Smooth muscle cell of the coronary artery (primary cell): ENCODE measurements at places on chromosomes 7 and 10. TPM values are rescaled to one million over a fixed set of nuclear protein-coding genes. Genes with fewer than 3 reads are reported as not detected.

NUTM2A gene
- total RNA-seq, result 0.12 and 0.15 TPM in 2 replicates

ARMC3 gene
- total RNA-seq, result not detected in 2 replicates

MRPS17 gene
- 6.7 and 15.7 TPM in 2 replicates for total RNA-seq

CFTR gene
- not detected in 2 replicates for total RNA-seq

PCBD1 gene
- total RNA-seq, result 30.6 and 34.3 TPM in 2 replicates

SRRM3 gene
- 0.23 and 0.53 TPM in 2 replicates for total RNA-seq

PITX3 gene
- total RNA-seq, result 0.38 TPM in 1 of 2 replicates, not detected in the other

CPA4 gene
- 52.9 and 72.7 TPM in 2 replicates for total RNA-seq

TMEM213 gene
- not detected in 2 replicates for total RNA-seq

PTPN20 gene
- total RNA-seq, result 0.47 and 2.8 TPM in 2 replicates

SH2D4B gene
- not detected in 2 replicates for total RNA-seq

SLC13A1 gene
- not detected in 2 replicates for total RNA-seq

TSPAN33 gene
- 0.12 and 1.8 TPM in 2 replicates for total RNA-seq

PAPOLB gene
- total RNA-seq, result 0.08 TPM in 1 of 2 replicates, not detected in the other

SH3PXD2A gene
- 8.4 and 15.0 TPM in 2 replicates for total RNA-seq

MACROH2A2 gene
- 4.2 and 11.3 TPM in 2 replicates for total RNA-seq

NPY4R gene
- total RNA-seq, result 0.12 and 0.15 TPM in 2 replicates

OPN4 gene
- not detected in 2 replicates for total RNA-seq

CUZD1 gene
- total RNA-seq, result 0.30 and 0.47 TPM in 2 replicates

CEP41 gene
- 7.5 TPM in 2 replicates for total RNA-seq

GIMAP7 gene
- total RNA-seq, result 0.12 TPM in 1 of 2 replicates, not detected in the other

IL6 gene
- total RNA-seq, result 32.2 and 60.7 TPM in 2 replicates

CALML3 gene
- total RNA-seq, result not detected in 2 replicates

GPR158 gene
- 0.23 and 0.68 TPM in 2 replicates for total RNA-seq

LLCFC1 gene
- not detected in 2 replicates for total RNA-seq

ZNF365 gene
- 0.70 and 13.0 TPM in 2 replicates for total RNA-seq

CCL24 gene
- total RNA-seq, result not detected in 2 replicates

ACHE gene
- 0.38 TPM in 1 of 2 replicates, not detected in the other for total RNA-seq

CLDN3 gene
- not detected in 2 replicates for total RNA-seq

ELMO1 gene
- 0.15 and 3.2 TPM in 2 replicates for total RNA-seq

RGR gene
- total RNA-seq, result not detected in 2 replicates

PAX4 gene
- not detected in 2 replicates for total RNA-seq

NANOS1 gene
- total RNA-seq, result 0.12 and 0.75 TPM in 2 replicates

NPSR1 gene
- total RNA-seq, result not detected in 2 replicates

ERVW-1 gene
- total RNA-seq, result not detected in 2 replicates

FKBP6 gene
- total RNA-seq, result 0.12 TPM in 1 of 2 replicates, not detected in the other

MAD1L1 gene
- total RNA-seq, result 53.6 and 59.3 TPM in 2 replicates

RPEL1 gene
- 0.08 and 0.12 TPM in 2 replicates for total RNA-seq

TUBAL3 gene
- not detected in 2 replicates for total RNA-seq

HMX2 gene
- total RNA-seq, result not detected in 2 replicates

MARVELD1 gene
- total RNA-seq, result 12.9 and 15.4 TPM in 2 replicates

CFAP43 gene
- total RNA-seq, result 0.08 and 0.23 TPM in 2 replicates

LSM5 gene
- total RNA-seq, result 13.5 and 16.8 TPM in 2 replicates

TACR2 gene
- total RNA-seq, result 0.15 and 0.35 TPM in 2 replicates
